Transverse colon (tissue), 4 donors: ENCODE measurements at places on chromosomes 6 and 20.

GRCh38 chr6:28943557-28944411, 20.0 kb upstream of the TRIM27 start:
- H3K27ac ChIP-seq: peak overlapping the region; percentile 81
- H3K4me3 ChIP-seq: peak overlapping the region; percentile 46
- no peaks in the 10 kb centered on the region for H3K27me3 ChIP-seq
- DNase-seq: peak; percentile 77
- H3K36me3 ChIP-seq: no peaks in the 10 kb centered on the region
- peaks cover 38% of the 10 kb centered on the region for H3K4me1 ChIP-seq

- H3K27me3 ChIP-seq: no peaks in the 10 kb centered on the region
- H3K4me3 ChIP-seq: no peak overlapping the region
- no peak for DNase-seq
- no peaks in the 10 kb centered on the region for H3K36me3 ChIP-seq
These were observed 47.4 kb downstream of the MYB start for GRCh38 chr6:135228486-135228885.

GRCh38 chr20:645318-646106, 7.5 kb downstream of the SRXN1 start:
- H3K36me3 ChIP-seq: no peaks in the 10 kb centered on the region
- no peak overlapping the region for H3K27ac ChIP-seq
- no peak overlapping the region for H3K4me3 ChIP-seq
- peaks cover 9% of the 10 kb centered on the region for H3K4me1 ChIP-seq

GRCh38 chr6:136624347-136624746, 74.1 kb upstream of the MAP7 start:
- DNase-seq: no peak
- no peak overlapping the region for H3K27ac ChIP-seq
- no peaks in the 10 kb centered on the region for H3K4me1 ChIP-seq
- no peaks in the 10 kb centered on the region for H3K36me3 ChIP-seq
- H3K4me3 ChIP-seq: no peak overlapping the region

- no peaks in the 10 kb centered on the region for H3K36me3 ChIP-seq
- H3K4me1 ChIP-seq: peaks cover 46% of the 10 kb centered on the region
- no peaks in the 10 kb centered on the region for H3K27me3 ChIP-seq
- no peak for DNase-seq
- no peak overlapping the region for H3K27ac ChIP-seq
- no peak overlapping the region for H3K4me3 ChIP-seq
These were observed 37.3 kb downstream of the LRRC1 start for GRCh38 chr6:53831936-53832660.

GRCh38 chr6:13479971-13480434, 7.4 kb downstream of the GFOD1 start:
- H3K27me3 ChIP-seq: no peaks in the 10 kb centered on the region
- H3K36me3 ChIP-seq: no peaks in the 10 kb centered on the region
- peaks cover 12% of the 10 kb centered on the region for H3K4me1 ChIP-seq
- no peak overlapping the region for H3K4me3 ChIP-seq
- H3K27ac ChIP-seq: no peak overlapping the region
- no peak for DNase-seq

- peaks cover 66% of the 10 kb centered on the region for H3K27me3 ChIP-seq
- H3K4me1 ChIP-seq: peaks cover 25% of the 10 kb centered on the region
- peak overlapping the region; percentile 57 for H3K4me3 ChIP-seq
- H3K36me3 ChIP-seq: no peaks in the 10 kb centered on the region
- H3K27ac ChIP-seq: no peak overlapping the region
- DNase-seq: no peak
These were observed 631 bp downstream of the ULBP2 start for GRCh38 chr6:149942461-149942829.

DNA sequence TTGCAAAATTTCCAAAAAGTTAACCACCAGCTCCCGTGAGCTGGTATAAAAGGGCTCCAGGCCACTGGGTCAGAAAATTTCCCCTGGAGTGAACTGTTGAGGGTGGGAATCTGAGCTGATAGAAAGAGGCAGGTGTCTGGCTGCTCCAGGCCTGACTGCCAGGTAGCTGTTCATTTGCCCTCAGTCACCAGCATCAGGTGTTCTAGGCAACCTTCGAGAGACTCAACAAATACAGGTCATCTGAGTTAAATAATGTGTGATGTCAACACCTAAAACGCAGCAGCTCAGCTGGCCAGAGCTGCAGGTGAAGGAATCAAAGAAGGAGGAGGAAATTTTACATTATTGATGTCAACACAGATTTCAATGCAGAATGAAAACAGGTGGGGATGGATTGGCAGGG, 46.7 kb downstream of the KCNK5 start:
- H3K27me3 ChIP-seq: no peaks in the 10 kb centered on the region
- peaks cover 36% of the 10 kb centered on the region for H3K4me1 ChIP-seq
- no peak overlapping the region for H3K4me3 ChIP-seq
- H3K27ac ChIP-seq: no peak overlapping the region
- DNase-seq: no peak

DNA sequence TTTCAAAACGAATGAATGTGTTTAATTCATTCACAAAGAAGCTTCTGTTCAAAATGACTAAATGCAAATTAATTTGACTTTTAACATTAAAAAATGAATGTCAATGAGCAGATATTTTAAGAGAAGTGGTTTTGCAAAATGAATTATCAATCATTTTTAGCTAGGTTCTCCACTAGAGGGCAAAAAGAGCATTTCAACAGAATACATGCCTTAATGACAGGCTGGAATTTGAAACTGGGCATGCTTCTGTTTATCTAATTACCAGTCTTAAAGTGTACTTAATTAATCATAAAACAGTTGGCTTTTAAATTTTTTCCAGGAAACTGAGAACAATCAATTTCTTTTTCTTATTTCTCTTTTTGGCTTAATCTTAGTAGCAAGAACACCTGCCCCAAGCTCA, 63.8 kb upstream of the TINAG start:
- no peak overlapping the region for H3K27ac ChIP-seq
- no peak for DNase-seq
- H3K4me3 ChIP-seq: no peak overlapping the region
- H3K36me3 ChIP-seq: no peaks in the 10 kb centered on the region

DNA sequence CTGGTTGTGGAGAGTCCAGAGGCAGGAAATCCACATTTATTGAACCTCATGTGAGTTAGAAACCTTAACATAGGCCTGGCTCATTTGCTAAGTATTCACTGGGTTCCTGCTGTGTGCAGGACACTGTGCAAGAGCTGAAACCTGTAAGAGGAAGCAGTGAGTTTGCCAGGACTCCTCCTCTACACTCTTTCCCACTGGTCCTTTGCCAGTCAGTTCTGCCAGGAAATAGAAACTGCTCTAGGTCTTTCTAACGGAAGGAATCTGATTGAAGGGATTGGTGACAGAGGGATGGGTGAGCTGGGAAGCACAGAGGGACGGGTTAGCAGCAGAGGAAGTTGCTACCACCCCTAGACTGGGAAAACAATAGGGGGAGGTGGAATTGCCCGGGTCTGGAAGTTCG, 234.2 kb upstream of the ECI2 start:
- no peak overlapping the region for H3K27ac ChIP-seq
- no peaks in the 10 kb centered on the region for H3K27me3 ChIP-seq
- no peaks in the 10 kb centered on the region for H3K36me3 ChIP-seq
- no peak overlapping the region for H3K4me3 ChIP-seq
- H3K4me1 ChIP-seq: peaks cover 10% of the 10 kb centered on the region
